ENCODE measurements at places on chromosomes 7 and 10.

- no peak for DNase-seq
Measured at GRCh38 chr10:116768786-116769185, 26.4 kb upstream of the HSPA12A start.

GRCh38 chr7:77648742-77649338, 47.4 kb upstream of the RSBN1L start:
- no peak for DNase-seq

- no peak for DNase-seq
Measured at GRCh38 chr7:135728136-135728669, at the start of gene SLC13A4. TSS of gene SLC13A4 (minus strand) at chr7:135728186. CDS start at chr7:135727496, 690 bp downstream.

DNA sequence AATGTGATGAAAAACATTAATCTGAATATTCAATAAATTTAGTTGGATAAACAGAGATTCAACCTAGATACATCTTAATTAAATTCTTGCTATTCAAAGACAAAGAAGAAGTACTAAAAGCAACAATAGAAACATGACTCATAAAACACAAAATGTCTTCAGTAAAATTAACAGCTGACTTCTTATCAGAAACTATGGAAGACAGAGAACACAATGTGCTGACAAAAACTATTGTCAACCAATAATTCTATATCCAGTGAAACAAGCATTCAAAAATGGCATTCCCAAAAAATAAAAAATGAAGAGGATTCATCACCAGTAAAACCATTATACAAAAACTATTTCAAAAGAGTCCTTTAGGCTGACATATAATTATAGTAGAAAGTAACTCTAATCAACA, 400.5 kb upstream of the SORCS1 start:
- no peak for DNase-seq

DNA sequence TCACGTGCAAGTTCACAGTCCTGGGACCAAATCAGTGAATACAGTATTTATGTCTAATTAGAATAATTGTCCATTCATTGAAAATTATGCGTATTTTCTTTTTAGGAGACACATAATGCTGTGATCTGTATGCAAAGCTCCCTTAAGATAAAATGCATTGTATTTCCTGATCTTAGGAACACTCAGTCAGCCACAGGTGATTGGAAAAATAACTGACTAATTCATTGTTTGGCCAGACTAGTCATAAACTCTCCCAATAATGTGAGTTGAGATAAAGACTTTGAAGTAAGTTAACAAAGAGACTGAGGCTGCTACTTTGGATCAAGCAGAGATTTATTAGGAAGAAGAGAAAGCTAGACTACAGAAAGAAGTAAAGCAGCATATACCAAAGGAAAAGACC, 182.2 kb downstream of the GNAI1 start:
- no peak for DNase-seq

GRCh38 chr10:126140746-126141273, 244.4 kb downstream of the FANK1 start:
- DNase-seq, result no peak

GRCh38 chr10:122490786-122491680, 29.7 kb downstream of the HTRA1 start:
- no peak for DNase-seq

- DNase-seq, result no peak
Measured at GRCh38 chr7:151035026-151035717, 6.9 kb downstream of the ABCB8 start.

DNA sequence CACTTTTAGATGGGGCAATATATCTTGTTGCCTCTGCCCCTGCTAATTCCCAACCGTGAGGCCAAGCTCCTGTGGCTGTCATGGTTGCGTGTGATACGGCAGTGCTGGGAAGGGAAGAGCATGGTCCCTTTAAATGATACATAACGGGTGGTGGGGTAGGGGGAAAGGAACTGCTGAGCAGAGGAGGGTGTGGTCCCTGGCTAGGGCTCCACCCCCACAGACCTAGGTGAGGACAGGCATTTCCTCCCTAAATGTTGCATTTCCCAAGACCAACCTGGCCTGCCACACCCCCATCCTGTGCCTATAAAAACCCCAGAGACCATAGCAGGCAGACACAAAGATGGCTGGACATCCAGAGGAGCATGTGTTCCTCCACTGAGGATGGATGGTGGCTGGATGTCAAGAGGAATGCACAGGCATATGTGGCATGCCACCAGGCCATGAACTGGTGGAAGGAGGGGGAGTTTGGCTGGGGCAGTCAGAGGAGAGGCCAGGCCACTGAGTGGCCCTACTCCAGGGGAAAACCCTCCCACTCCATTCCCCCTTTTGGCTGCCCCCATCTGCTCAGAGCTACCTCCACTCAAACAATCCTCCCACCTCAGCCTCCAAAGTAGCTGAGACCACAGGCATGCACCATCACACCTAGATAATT, 104.0 kb downstream of the PLXDC2 start:
- DNase-seq, result no peak

Measured in stimulated activated CD8-positive, alpha-beta memory T cell treated with anti-CD3 and anti-CD28 coated beads, Interleukin-7, amount 100 ng/mL, for 1 hour (primary cell).